Ovary (tissue), 10 donors: ENCODE measurements at places on chromosomes 3 and 15. TPM values are rescaled to one million over a fixed set of nuclear protein-coding genes. Genes with fewer than 3 reads are reported as not detected.
A peak's percentile ranks its signal among the peaks of the same experiment; 100 is the strongest.

- no peak for DNase-seq
Observed at GRCh38 chr3:63245726-63246241, 32.3 kb upstream of the SYNPR start.

DNA sequence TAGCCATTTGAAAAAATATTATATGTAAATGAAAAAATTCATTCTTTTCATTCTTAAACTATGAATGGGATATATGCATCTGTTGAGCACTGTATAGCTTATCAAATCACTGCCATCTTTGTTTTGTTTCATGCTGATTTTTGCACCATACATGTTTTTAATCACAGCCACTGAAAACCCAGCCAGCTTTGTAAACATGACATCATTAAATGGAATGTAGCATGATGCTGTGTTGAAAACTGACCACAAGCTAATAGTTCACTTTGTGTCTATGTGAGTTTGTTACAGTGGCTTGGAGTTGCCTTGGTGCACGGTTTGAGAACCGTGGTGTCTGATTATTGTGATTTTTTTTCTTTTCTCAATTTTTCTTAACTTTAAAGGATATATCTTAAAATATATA, 75.7 kb downstream of the GMPS start:
- DNase-seq: no peak

RPLP1 gene
- polyA plus RNA-seq: 175 TPM

DNA sequence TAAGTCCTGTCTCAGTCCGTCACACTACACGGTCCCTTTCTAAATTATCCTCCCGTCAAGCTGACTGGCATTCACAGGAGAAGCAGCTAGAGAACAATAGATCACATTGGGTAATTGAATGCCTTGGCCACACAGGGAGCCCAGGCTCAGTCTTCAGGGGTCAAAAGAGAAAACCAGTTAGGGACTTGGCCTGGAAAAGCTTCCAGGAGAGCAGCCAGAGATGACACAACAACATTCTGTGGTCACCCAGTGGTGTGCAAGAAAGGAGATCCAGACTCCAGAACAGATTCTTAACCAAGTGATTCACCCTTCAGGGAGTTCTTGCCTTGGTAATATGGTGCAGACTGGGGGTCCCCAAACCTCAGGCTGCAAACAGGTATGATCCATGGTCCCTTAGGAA, 15.9 kb downstream of the ARHGAP31 start:
- no peak for DNase-seq

DNA sequence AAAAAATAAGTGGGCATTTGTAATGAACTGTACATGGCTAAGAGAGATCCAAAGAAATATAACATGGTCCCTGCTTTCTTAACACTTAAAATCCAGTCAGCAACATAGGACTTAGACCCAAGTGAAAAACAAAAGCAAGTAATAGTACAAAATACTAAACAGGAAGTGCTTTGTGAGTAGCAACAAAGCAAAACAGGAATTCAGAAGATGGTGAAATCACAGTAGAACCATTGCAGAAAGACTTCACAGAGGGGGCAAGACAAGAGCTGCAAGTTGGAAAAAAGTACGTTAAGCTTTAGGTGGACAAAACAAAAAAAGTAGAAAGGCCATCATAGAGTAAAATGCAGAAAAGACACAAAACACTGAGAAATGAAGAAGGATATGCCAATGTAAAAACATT, 116.0 kb downstream of the TBC1D5 start:
- DNase-seq: no peak

DNA sequence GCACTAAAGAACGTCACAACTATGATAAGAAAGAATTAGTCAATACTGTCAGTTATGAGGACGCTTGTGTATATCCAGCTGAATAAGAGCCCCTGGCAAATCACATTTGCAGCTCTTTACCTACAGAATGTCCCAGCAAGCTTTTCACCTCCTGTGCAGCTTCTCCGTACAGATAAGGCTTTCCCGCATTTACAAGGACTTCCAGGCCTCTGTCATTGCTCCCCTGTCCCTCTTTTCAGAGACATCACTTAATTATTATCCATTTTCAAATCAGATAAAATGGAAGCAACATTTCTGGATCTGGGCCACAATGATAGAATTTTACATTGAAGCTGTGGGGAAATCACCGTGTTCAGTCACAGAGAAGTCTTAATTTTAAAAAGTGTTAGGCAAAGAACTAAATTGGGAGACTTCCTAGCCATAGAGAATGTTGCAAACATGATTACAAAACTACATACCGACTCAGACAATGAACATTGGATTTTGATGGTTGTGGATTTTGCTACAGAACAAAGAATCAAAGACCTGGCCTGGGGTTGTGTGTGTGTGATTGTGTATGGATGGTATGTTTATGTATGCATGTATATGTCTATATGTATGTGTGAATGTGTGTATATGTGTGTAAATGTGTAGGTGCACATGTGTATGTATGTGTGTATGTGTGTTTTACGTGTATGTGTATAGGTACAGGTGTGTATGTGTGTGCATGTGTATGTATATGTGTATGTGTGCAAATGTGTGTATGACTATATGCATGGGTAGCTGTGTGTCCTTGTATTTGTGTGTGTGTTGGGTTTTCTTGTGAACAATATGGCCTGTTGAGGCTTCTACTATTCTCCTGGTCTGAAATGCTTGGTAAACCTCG, 41.5 kb downstream of the MGLL start:
- no peak for DNase-seq

FILIP1L gene
- 78.7 TPM for polyA plus RNA-seq

DNA sequence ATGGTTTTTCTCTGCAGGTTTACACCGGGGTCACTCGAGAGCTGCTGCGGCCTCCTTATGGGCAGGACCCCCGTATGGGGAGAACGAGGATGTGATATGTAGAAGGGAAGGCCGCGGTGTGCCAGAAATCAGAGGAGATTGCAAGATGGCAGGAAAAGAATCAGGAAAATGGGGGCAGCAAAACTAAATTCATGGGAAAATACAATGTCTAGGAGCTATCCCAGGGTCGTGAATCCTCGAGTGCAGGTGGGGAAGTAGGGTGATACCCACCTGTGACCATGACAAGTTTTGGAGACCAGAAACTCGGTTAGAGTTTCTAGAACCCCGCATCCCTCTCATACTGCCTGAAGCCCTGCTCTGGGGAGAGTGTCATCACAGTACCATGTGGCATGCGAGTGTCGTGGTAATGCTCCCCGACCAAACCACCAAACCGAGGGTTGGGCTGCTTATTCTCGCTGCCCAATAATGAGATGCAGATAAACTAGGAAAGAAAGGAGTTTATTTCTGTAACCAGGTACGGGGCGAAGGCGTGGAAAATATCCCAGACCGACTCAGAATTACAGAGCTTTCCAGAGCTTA, 781 bp downstream of the TRNT1 start:
- no peak for DNase-seq

C3orf49 gene
- polyA plus RNA-seq: not detected

PDHB gene
- 43.4 TPM for polyA plus RNA-seq

DNA sequence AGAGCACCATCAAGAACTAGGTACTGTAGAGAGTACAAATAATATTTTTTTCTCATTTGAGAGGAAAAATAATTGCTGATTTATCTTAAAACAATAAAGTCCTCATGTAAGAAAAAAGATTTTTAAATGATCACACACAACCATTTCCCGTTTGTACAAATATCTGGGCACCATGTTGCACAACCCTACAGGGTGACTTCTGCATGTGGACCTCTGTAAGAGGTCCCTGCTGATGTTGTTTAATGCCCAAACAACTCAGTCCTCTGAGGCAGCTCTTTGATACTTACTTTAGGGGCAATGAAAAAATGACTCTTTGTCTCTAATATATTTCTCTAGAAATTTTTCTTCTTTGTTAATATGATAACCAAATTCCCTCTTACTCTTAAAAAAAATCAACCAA, 168.1 kb upstream of the SATB1 start:
- DNase-seq: no peak

GRCh38 chr3:74357881-74358280, 256.6 kb downstream of the CNTN3 start:
- DNase-seq: no peak

- no peak for DNase-seq
Observed at GRCh38 chr3:72538070-72538745, 310.0 kb downstream of the SHQ1 start.

GRCh38 chr15:78131295-78132061, at the start of gene CIB2:
CIB2 (minus strand) TSS chr15:78131445; CDS start chr15:78131215, 230 bp downstream.
- peak; percentile 77 for DNase-seq

ZCWPW2 gene
- 1.4 TPM for polyA plus RNA-seq

DNA sequence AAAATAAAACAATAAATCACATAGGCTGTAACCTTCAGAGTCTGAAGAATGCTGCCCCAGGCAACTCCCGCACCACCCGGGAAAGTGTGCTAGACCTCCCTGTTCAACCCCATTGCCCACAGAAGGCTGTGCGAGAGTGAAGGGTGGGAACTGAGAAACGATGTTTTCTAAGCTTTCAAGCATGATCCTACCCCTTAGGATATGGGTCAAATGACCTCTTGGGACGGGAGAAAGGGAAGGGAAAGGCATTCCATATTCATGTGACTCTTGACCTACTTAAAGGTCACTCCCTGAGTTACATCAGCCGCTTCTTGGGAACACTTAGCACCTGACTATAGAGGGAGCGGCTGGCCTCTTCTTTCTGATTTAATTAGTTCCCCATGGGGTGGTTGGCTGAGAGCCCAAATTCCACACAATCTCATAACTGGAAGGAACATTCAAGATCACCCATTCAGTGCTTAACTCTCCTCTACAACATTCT, 114.7 kb upstream of the SLC24A5 start:
- no peak for DNase-seq

HIGD2B gene
- polyA plus RNA-seq: not detected

GRCh38 chr15:29942143-29942542, 119.9 kb upstream of the TJP1 start:
- no peak for DNase-seq

ERICH6 gene
- not detected for polyA plus RNA-seq

ROPN1B gene
- not detected for polyA plus RNA-seq

INAFM2 gene
- polyA plus RNA-seq: 7.4 TPM

- no peak for DNase-seq
Observed at GRCh38 chr3:124845406-124845805, 41.8 kb downstream of the ITGB5 start.
